ENCODE measurements at places on chromosomes 5 and 9.

- DNase-seq: no peak
Observed at GRCh38 chr5:178106086-178106485, 7.2 kb upstream of the N4BP3 start.

DNA sequence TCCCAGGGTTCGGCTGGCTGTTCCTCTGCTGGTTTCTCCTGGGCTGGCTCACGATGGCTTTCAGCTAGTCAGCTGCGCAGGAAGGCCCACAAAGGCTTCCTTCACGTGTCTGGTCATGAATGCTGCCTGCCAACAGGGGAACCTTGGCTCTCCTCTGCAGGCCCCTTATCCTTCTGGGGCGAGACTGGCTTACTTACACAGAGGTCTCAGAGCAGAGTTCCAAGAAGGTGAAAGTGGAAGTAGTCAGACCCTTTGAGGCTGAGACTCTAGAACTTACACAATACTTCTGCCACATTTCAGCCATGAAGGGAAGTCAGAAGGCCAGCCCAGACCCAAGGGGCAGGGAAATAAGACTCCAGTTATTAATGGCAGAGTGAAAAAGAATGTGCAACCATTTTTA, 99.5 kb downstream of the LHFPL2 start:
- DNase-seq: no peak

DNA sequence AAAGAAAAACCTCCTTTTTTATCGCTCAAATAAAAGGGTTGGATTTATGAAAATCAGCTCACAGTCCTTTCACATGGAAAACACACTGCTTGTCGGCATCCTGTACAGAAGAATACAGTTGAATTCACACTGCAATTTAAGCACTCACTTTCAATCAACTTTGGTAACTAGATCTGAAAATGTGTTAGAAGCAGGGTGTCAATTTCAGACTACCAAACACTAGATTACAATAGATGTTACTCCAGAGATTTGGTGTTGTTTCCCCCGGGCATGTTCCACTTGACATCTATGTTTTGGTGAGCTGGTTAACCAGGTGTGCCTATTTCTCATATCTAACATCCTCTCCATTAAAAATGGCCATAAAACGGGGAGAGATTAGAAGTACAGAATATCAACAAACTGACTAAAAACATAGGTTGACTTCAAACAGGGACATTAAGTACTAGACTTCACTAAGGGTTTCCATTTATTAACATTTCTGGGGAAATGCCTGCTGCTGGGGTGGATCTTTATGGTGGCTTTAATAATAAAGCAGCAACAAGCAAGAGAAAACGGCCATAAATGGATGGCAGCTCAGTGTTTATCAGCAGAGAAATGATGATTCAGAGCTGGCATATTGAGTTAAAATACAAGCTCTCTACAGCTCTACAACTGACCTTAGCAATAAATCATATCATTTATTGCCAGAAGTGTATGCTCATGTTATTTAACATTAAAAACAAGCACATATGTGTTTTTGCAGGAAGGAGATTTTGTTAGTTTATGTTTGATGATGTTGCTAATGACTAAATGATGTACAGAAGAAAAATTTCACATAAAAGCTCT, 158.8 kb downstream of the SLF1 start:
- DNase-seq: no peak

DNA sequence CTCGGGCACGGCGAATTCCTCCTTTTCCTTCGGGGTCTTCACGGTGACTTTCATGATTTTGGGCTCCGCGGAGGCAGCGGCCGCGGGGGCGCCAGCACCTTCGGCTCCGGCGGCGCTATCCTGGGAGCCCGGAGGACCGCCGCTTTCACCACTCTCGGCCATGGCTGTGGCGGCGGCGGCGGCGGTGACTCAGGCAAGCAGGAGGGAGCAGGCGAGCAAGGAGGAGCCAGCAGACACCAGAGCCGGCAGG, 315 bp downstream of the UBQLN1 start:
- DNase-seq: peak; percentile 88

DNA sequence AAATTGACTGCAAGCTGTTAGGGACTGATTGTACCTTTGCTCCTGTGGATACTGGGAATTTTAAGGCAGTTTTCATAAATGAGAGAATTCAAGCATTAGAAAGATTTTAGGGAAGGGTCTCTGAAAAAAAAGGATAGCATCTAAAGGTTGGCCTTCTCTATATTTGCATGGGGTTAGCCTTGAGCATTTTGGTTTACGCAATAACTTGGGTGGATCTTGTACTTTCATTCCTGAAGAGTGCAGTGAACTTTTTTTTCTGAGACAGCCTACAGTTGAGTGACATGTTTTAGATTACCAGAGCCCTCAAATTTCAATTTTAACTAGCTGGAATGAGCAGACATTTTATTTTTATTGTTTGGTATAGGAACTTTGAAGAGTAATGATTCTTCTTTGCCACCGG, 91.6 kb upstream of the NR3C1 start:
- no peak for DNase-seq

DNA sequence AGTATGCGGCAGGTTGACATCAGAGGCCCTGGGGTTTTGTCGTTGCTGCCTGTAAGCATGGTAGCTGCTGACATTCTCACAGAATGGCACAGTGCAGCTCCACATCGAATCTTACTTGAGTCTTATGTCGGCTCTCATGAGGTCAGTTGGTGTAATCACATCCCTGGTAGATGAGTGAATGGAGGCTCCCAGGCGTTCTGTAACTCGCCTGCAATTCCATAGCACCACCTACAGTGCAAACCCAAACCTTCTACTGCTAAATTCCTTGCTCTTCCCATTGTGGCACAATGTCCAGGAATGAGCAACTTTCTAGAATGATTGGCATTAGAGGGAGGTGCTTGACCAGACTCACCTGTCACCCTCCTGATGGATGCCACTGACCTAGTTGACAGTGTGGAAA, 578.4 kb downstream of the CCDC171 start:
- DNase-seq: no peak

DNA sequence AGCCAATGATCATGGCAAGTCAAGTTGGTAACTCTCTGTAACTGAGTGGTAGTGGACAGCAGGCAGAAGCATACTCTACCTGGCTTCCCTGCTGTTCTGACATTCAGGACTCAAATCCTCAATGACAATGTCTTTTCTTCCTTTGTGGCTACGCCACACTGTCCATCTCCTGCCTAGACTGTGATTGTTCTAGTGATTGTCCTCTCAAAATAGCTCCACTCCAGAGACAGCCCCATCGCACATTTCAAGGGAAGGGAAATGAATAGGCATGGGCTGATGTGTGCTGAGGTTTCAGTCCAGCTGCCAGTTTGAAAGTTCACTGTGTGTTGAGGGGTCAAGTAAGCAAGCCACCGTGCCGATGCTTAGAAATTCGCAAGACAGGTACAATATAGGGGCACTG, 227.0 kb upstream of the WWC1 start:
- no peak for DNase-seq

DNA sequence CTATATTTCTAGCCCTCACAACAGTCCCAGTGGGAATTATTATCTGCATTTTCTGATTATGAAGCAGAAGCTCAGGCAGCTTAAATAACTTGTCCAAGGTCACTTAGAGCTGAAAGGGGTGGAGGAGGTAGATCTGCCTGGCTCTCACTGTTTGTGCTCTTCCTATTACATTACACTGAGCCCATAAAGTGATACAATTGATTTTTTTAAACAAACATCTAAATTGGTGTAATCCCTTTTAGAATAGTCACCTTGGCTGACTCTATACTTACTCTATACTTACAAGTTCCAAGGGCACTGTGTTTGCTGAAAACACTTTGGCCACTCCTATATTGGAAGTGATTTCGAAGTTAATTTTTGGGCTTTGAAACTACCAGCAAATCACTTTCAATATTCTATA, 144.7 kb downstream of the APBA1 start:
- DNase-seq: no peak

DNA sequence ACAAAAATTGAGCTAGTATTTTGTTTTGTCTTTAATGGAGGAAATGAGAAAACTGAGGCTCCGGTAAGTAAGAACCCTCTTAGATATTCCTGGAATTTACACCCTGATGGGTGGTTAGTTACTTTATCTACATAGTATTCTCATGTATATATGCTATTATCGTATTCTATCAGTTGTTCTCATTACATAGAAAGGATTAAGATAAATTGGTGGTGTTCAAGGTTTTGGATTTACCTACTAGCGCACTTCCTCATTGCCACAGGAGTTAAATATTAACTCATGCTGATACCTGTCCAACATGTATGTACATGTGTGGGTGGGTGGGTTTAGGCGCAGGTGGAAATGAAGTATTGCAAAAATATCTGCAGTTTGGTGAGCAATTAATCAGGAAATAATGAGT, 61.1 kb upstream of the IFNE start:
- no peak for DNase-seq

- no peak for DNase-seq
Observed at GRCh38 chr9:74940600-74940999, 12.1 kb downstream of the C9orf40 start.

DNA sequence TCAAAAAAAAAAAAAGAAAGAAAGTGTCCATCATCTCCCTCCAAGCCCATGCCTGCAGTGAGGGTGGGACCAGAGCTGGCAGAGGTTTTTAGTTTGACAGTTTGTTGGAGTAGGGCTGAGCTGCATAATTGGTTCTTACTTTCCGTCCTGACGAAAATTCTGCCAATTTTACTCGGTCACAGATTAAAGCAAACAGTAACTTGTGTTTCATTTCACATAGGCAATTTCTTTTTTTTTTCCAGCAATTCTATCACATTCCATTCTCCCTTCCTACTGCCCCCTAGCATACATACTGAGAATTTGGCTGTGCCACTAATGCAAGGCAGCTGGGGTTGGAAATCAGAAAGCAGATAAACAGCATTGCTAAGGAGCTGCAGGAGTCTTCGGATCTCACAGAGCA, 132.4 kb downstream of the FRMD3 start:
- DNase-seq: no peak

- DNase-seq: no peak
Observed at GRCh38 chr5:11174591-11174990, 413.6 kb upstream of the DAP start.

- no peak for DNase-seq
Observed at GRCh38 chr5:1161833-1162229, 39.6 kb upstream of the SLC6A19 start.

DNA sequence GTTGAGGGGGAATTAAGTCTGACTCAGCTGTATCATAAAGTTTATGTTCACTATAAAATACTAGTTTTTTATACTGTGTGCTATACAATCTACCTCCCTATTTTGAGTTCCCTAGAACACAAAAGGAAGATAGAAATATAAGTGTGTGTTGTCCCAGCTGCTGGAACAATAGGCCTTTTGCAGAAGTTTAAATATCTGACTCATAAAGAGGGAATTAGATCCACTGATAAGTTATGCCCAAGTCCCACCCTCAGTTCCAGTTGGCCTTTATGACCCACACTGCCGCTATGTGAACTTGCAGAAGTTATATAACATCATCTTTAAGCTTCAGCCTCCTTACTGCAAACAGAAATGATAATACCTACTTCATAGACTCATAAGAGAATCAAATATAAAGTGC, 88.5 kb upstream of the DAB2 start:
- no peak for DNase-seq

- no peak for DNase-seq
Observed at GRCh38 chr5:77892061-77893010, 116.2 kb upstream of the TBCA start.

- DNase-seq: no peak
Observed at GRCh38 chr5:107196500-107197059, 474.2 kb downstream of the EFNA5 start.

GRCh38 chr5:92418341-92418740, 1035.2 kb upstream of the ARRDC3 start:
- no peak for DNase-seq

DNA sequence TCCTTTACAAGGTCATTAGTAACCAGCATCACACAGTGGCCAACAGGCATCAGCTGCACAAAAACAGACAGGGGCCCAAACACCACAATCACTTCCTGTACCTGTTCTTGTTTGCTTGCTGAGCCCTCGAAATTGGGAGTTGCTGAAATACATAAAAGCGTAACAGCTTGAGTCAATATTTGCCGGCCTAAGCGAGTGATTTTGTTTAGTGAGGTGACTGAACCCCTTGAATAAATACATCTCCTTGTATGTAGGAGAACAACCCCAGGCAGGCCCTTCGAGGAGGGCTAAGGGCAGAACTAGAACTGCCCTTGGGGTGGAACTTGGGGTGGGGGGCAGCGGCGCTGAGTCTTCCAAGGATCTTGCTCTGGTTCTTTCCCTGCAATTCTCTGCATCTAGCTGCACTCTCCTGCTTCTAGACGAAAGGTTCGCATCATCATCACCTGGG, 502.5 kb downstream of the RASEF start:
- DNase-seq: no peak

DNA sequence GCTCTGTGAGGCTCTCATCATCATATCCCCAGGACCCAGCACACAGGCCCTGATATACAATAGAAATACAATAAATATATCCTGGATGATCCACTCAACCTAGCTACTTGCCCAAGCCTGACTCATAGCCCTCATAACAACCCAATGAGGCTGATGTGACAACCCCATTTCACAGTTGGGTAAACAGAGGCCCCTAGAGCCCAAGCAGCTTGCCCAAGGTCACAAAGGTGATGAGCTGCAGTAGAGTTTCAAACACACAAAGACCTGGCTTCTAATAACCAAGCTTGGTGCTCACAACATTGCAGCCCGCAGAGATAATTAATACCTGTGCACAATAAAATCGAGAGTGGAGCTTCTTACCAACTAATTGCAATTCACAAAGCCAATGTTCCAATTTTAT, 3.2 kb upstream of the AKNA start:
- no peak for DNase-seq

DNA sequence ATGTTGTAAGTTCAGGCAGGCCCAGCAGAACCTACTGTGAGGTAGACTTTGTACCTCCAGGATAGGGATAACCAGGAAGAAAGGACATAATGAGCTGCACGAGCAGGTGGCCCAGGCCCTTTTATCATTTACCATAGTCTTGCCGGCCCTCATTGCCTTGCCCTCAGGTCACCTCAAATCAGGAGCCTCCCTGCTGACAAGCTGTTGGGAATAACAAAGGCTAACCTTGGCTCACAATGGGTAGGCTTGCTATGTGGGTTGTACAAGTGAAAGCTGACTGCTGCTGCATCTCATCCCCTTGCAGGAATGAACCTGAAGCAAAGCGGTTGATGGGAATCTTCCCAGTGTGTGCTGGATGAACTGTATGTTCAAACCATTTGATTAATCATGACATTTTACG, 159.5 kb upstream of the ACTBL2 start:
- no peak for DNase-seq

GRCh38 chr5:136586196-136586595, 220.9 kb upstream of the TRPC7 start:
- DNase-seq: no peak

DNA sequence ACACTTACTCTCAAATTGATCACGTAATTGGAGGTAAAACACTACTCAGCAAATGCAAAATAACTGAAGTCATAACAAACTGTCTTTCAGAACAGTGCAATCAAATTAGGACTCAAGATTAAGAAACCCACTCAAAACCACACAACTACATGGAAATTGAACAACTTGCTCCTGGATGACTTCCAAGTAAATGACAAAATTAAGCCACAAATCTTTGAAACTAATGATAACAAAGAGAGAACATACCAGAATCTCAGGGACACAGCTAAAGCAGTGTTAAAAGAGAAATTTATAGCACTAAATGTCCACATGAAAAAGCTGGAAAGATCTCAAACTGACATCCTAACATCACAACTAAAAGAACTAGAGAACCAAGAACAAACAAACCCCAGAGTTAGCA, 540.5 kb upstream of the CDH18 start:
- no peak for DNase-seq
